ENCODE measurements at places on chromosomes 4 and X.

DNA sequence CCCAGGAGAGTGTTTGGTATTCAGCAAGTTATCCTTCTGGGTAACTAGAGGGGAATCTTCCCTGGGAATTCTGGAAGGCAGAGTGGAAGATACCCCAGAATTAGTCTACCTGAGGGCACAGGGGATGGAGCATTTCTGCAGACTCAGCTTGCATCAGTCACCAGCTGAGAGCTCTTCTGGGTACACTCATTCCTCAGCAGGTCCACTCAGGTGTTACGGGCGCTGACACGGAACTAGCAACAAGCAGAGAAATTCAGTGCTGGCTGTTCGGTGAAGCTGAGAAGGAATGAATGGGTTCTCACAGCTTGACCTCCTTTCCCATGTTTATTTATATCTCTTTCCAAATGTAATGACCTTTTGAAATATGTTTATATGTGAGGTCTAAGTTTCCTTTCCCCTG, 106.0 kb upstream of the PNPLA4 start:
- DNase-seq, result no peak

- peak; percentile 89 for DNase-seq
Observed at GRCh38 chrX:22365460-22365859, 92.7 kb downstream of the CBLL2 start.

- DNase-seq, result peak; percentile 94
Observed at GRCh38 chr4:6324999-6325787, 55.5 kb downstream of the WFS1 start.

GRCh38 chr4:106063009-106063408, 167.7 kb downstream of the NPNT start:
- DNase-seq, result no peak
